ENCODE measurements at places on chromosomes 3 and 15.

GRCh38 chr15:57356178-57356577 lies 20.1 kb upstream of the CGNL1 start:
- H3K27me3 ChIP-seq = no peaks in the 10 kb centered on the region
- H3K4me1 ChIP-seq = no peaks in the 10 kb centered on the region
- H3K4me3 ChIP-seq = no peak overlapping the region

DNA sequence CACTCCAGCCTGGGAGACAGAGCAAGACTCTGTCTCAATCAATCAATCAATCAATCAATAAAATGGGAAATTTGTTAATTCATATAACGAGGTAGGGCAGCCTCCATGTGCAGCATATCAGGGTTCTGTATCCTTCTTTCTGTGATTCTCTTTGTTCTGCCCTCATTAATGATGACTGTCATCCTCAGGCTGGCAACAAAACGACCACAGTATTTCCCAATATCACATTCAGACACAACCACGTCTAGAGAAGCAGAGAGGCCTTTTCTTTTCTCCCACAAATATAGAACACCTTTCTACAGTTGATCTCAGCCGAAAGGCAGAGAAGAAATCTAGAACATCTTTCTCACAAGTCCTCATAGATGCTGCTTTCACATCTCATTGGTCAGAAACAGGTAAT lies 11.2 kb downstream of the CEP19 start:
- H3K36me3 ChIP-seq = no peaks in the 10 kb centered on the region
- no peak for DNase-seq
- no peaks in the 10 kb centered on the region for H3K4me1 ChIP-seq
- H3K27ac ChIP-seq = no peak overlapping the region
- no peaks in the 10 kb centered on the region for H3K27me3 ChIP-seq

DNA sequence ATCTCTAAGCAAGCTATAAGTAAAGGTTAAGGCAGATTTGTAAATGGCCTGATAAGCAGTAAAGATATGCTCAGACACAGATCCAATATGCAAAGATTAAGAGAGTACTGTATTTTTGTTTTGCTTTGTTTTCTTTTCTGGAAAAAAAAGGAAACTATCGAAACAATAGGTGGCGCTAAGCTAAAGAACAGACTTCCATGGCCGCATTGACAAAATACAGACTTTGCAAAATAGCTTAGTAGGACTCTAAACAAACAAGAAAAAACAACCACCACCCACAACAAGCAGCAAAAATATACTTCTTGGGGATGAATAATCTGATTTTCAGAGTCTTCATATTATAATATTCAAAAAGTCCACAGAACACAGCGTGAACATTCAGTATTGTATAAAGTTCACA lies 758.4 kb upstream of the ROBO1 start:
- H3K27me3 ChIP-seq = no peaks in the 10 kb centered on the region
- no peak overlapping the region for H3K27ac ChIP-seq
- H3K36me3 ChIP-seq = no peaks in the 10 kb centered on the region
- no peak overlapping the region for H3K4me3 ChIP-seq
- no peak for DNase-seq

- H3K4me3 ChIP-seq = peak overlapping the region; percentile 90
- no peak for DNase-seq
- peaks cover 6% of the 10 kb centered on the region for H3K4me1 ChIP-seq
- H3K27me3 ChIP-seq = no peaks in the 10 kb centered on the region
- no peaks in the 10 kb centered on the region for H3K36me3 ChIP-seq
- H3K27ac ChIP-seq = no peak overlapping the region
Observed at GRCh38 chr3:125375950-125376679, 990 bp upstream of the ZNF148 start.

GRCh38 chr15:83571820-83572707 lies 81.9 kb upstream of the ADAMTSL3 start:
- H3K27me3 ChIP-seq = no peaks in the 10 kb centered on the region
- H3K36me3 ChIP-seq = no peaks in the 10 kb centered on the region
- no peak overlapping the region for H3K27ac ChIP-seq
- H3K4me3 ChIP-seq = no peak overlapping the region
- H3K4me1 ChIP-seq = no peaks in the 10 kb centered on the region
